A549 treated with CpdA at 1 μM for 4 hours (cell line): ENCODE measurements at places on chromosomes 3 and 15. TPM values are rescaled to one million over a fixed set of nuclear protein-coding genes. Genes with fewer than 3 reads are reported as not detected.

FGF7 gene
- not detected in 5 replicates for total RNA-seq

EPHB1 gene
- 0.05 to 0.37 TPM (median 0.16 TPM) in 4 of 5 replicates, not detected in the other for total RNA-seq

PRTG gene
- total RNA-seq, result 8.2 to 11.0 TPM (median 10.2 TPM) in 5 replicates

LYZL4 gene
- not detected in 5 replicates for total RNA-seq

KLF15 gene
- total RNA-seq, result 0.02 to 0.12 TPM (median 0.07 TPM) in 4 of 5 replicates, not detected in the other
